ENCODE measurements at places on chromosomes 2 and 18.
A peak's percentile ranks its signal among the peaks of the same experiment; 100 is the strongest.

- peak; percentile 92 for DNase-seq
Measured at GRCh38 chr2:152335016-152335725, at the start of gene FMNL2. Gene FMNL2 (plus strand): TSS chr2:152335174.

DNA sequence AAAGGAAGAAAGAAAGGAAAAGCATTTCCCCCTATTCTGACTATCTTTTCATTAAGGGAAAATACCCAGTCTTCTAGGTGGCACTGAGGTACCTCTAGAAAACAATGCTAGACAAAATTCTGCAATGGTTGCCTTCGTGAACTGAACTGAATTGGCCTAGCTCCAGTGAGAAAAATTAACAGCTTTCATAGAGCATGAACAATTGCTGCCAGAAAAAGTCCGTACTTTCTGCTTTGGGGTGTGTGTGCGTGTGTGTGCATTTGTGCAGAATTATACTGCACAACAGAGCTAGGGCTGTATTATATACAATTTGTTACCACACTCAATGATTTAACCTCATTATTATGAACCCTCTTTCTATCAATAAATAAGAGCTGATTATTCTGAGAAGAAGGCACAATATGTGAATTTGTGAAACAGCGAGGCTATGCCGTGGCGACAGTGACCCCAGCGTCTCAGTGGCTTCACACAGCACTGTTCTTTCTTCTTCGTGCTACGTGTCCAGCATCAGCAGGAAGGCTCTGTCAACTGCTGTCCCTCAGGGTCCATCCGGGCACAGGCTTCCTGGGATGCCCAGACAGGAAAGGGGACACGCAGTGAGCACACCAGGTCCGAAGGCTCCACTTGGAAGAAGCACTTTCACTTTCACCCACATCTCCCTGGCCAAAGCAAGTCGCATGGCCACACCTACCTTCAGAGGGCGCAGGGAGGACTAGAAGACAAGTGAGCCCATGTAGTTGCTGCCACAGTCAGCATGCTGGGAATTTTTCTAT, 47.5 kb downstream of the PTGR3 start:
- peak; percentile 72 for DNase-seq

DNA sequence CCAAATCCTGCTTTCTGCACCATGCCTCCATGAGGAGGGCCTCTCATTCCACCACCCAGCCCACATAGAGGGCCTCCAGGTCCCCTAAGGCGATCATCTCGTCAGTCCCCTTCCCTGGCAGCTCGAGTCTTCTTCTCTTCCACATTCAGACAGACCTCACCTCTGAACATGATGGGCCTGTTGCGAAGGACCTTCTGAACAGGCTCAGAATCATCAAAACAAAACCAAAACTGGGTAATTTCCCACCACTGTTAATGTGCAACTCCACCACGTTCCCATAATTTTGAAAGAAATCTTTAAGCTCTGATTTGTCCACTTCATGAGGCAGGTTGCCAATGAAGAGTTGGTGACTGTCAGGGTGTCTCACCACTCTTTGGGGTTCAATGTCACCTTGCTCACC, 20.4 kb downstream of the ZRANB3 start:
- DNase-seq, result no peak

DNA sequence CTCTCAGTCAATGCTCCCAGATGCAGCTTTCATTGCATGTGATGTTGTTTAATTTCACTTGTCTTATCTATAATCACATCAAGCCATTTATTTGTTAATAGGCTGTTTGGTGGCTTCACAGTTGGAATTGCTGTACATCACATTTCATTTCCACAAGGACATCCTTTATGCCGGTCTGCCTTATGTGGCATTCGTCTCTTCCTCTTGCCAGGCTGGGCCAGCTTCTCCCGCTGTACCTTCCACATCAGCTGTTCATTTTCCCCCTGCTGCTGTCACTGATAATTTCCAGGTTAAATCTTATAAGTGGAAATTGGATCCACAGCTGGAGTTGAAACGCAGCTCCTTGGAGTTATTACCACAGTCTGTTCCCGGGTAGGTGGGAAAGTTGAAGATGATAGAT, 110.6 kb downstream of the DPP10 start:
- DNase-seq, result no peak

- DNase-seq, result no peak
Measured at GRCh38 chr2:40032650-40033319, 253.7 kb upstream of the THUMPD2 start.

GRCh38 chr18:62438018-62438329, 84.9 kb upstream of the ZCCHC2 start:
- DNase-seq, result no peak

GRCh38 chr2:241797441-241798080, 11.4 kb upstream of the NEU4 start:
- peak; percentile 51 for DNase-seq

DNA sequence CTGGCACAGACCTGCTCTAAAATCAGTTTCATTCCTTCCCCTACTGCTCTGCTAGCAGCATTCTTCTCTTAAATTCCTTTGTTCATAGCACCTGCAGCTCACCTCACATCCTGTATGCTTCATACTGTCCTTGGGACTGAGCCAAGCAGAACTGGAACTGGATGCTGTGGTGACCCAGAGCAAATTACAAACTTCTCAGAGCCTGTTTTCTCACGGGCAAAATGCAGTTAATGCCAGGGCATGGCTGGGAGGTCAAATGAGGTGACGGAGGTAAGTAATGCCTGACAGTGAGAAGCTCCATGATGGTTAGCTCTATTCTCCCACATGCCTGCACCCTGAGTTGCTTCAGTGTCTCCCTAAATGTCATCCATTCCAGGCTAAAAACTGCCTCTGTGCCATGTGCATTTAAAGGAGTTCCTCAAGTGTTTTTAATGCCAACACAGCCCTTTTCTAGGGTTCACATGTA, 29.7 kb downstream of the C2orf42 start:
- DNase-seq, result peak; percentile 97

DNA sequence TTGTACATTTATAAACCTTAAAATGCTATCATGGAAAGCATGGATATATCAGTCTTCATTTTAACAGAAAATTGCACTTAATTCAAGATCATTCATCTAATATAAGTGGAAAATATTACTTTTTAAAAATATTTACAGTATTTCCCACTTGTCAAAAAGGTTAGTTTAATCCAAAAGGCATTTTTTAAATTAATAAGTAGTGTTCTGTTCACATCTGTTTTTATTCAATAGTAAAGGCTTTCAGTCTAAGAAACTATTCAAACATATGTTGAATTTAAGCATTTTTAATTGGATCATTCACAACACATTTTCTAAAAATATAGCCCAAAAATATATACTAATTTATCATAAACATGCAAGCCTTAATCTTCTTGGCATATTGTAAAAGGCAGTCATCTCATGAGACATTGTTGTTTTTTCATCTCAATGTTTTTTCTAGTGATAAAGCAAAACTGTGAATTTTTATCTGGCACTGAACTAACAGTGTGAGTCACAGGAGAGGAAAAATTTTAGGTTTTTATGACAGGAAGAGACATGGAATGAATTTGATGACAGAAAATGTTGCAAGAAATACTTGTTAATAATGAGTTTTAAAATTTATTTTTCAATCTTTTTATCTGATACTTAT, 1642.5 kb upstream of the TMEFF2 start:
- DNase-seq, result no peak

- no peak for DNase-seq
Measured at GRCh38 chr2:26648516-26648915, 7.3 kb upstream of the CIB4 start.

DNA sequence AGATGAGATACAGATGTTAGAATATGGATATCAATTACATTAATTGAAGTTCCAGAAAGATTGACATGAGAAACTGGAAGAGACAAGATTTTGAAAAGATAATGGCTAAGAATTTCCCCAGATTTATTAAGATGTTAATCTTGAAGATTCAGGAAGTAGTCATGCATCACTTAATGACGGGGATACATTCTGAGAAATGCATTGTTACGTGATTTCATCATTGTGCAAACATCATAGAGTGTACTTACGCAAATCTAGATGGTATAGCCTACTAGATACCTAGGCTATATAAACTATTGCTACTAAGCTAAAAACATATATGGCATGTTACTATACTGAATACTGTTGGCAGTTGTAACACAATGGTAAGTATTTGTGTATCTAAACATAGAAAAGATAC, 6.8 kb upstream of the CHMP3 start:
- no peak for DNase-seq

DNA sequence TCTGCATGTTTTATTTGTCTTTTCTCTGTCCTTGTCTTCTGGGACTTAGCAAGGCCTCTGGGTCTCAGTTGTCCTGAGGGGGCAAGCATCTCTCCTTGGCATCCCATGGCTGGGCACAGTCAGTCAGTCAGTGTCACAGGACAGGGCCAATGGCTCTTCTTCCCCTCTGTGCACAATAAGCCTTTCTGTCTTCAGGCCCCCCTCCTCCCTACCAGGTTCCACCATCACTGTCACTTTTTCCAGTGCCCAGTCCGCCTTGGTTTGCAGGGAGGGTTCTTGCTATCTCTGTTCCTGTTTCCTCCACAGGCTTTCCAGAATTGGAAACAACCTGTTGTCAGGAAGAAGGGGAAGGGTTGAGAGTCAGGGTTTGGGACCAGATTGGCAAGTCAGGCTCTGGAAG, 1.7 kb upstream of the VAMP5 start:
- DNase-seq, result no peak

- DNase-seq, result no peak
Measured at GRCh38 chr18:6363216-6363615, 51.5 kb downstream of the L3MBTL4 start.

DNA sequence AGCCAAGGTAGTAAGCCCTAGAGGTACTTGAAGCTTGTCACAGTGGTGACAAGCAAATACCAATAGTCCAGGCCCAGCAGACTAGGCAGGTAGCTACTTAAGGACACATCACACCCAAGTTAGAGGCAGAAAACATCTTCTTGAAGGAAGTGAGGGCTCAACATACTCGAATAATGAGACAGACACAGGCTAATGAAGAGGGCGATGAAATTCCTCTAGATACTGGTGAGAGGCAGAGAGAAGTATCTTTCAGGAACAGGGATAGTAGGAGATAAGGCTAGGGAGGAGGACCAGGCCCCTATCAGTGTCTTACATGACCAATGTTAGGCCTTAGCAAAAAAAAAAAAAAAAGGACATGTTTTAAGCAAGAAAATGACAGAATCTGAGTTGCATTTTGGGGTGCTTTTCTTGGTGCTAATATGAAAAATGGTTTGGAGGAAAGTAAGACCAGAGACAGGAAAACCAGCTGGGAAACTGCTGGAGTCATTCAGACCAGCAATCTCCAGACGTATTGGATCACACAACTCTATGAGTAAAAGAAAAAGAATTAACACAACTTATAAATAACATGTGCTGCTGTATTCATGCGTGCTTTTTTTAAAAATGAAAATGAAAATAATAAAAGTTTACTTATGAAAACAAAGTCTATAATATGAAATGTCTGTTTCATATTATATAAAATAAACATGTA, 37.7 kb downstream of the COBLL1 start:
- DNase-seq, result no peak

Measured in RPMI8226 (cell line).